Vagina (tissue), 2 donors: ENCODE measurements at places on chromosomes 3 and 15. TPM values are rescaled to one million over a fixed set of nuclear protein-coding genes. Genes with fewer than 3 reads are reported as not detected.

ZNF445 gene
- 8.8 TPM for total RNA-seq

CD200R1 gene
- total RNA-seq = 0.49 TPM

SAXO2 gene
- total RNA-seq = not detected

HTR3E gene
- total RNA-seq = not detected

LDHAL6B gene
- not detected for total RNA-seq
